ENCODE measurements at places on chromosomes 7 and 10.

DNA sequence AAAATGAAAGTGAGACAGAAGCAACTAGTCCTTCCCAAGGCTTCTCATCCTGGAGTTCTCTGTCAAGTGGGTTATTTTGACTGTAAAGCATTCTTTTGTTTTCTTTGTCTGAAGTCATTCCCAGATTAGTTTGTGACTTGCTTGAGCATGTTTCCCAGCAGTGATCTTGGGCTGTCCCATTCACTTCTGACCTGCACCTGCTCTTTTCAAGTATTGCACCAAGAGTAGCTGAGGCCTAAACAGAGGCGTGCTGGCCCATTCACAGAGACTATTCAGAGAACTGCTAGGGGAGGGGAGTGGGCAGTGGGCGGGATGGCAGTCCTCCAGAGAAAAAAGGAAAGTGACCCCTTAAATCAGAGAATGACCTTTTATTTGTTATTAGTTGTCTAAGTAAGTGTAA is 61.3 kb downstream of the CACNA2D1 start:
- no peaks in the 10 kb centered on the region for H3K36me3 ChIP-seq
- H3K27ac ChIP-seq = no peak overlapping the region
- DNase-seq = no peak
- no peaks in the 10 kb centered on the region for H3K27me3 ChIP-seq

DNA sequence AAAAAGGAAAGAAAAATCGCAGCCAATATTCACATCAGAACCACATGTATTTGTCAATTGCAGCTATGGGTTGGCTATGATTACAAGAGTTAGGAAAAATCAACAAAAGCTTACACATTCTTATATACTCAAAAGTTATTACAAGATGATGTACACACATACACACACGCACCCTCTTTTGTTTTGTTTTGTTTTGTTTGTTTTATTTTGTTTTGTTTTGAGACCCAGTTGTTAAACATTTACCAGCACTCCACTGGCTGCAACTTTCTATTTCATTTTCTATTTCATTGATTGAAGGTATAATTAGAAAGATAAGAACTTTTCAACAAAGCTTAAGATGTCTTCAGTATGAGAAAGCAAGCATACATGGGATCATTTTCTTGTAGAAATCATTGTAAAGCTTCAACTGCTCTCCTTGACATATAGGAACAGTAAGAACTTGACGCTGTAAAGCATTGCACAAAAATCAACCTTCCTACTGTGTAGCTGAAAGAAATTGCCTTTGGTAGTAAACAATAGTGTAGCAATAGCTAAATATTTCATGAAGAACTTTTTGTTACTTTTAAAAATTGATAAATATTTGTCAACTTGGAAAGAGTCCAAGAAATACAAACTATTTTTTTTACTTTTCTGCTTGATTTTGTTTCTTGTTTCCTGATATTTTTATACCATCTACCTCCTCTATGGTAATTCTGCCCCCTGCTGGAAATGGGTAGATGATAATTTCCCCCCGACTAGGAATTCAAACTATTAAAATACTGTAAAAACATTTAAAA is 205.9 kb downstream of the MBL2 start:
- no peaks in the 10 kb centered on the region for H3K27me3 ChIP-seq
- DNase-seq = no peak
- H3K4me1 ChIP-seq = no peaks in the 10 kb centered on the region
- H3K4me3 ChIP-seq = no peak overlapping the region
- no peaks in the 10 kb centered on the region for H3K36me3 ChIP-seq

GRCh38 chr10:132937861-132938260 is 4.5 kb downstream of the CFAP46 start:
- H3K4me1 ChIP-seq = peaks cover 7% of the 10 kb centered on the region
- no peaks in the 10 kb centered on the region for H3K36me3 ChIP-seq
- H3K27ac ChIP-seq = no peak overlapping the region
- no peak for DNase-seq
- peaks cover 7% of the 10 kb centered on the region for H3K27me3 ChIP-seq
- no peak overlapping the region for H3K4me3 ChIP-seq

GRCh38 chr7:18572885-18573284 is 77.3 kb downstream of the HDAC9 start:
- no peak overlapping the region for H3K4me3 ChIP-seq
- no peaks in the 10 kb centered on the region for H3K27me3 ChIP-seq
- H3K4me1 ChIP-seq = no peaks in the 10 kb centered on the region
- no peak overlapping the region for H3K27ac ChIP-seq
- no peaks in the 10 kb centered on the region for H3K36me3 ChIP-seq
- DNase-seq = no peak

GRCh38 chr10:58942724-58943123 is 233.7 kb upstream of the PHYHIPL start:
- DNase-seq = no peak
- no peaks in the 10 kb centered on the region for H3K36me3 ChIP-seq
- no peak overlapping the region for H3K27ac ChIP-seq
- no peaks in the 10 kb centered on the region for H3K4me1 ChIP-seq

GRCh38 chr7:2603044-2603965 is 28.5 kb upstream of the TTYH3 start:
- no peak overlapping the region for H3K4me3 ChIP-seq
- H3K4me1 ChIP-seq = no peaks in the 10 kb centered on the region
- H3K36me3 ChIP-seq = no peaks in the 10 kb centered on the region
- H3K27ac ChIP-seq = no peak overlapping the region
- no peaks in the 10 kb centered on the region for H3K27me3 ChIP-seq

DNA sequence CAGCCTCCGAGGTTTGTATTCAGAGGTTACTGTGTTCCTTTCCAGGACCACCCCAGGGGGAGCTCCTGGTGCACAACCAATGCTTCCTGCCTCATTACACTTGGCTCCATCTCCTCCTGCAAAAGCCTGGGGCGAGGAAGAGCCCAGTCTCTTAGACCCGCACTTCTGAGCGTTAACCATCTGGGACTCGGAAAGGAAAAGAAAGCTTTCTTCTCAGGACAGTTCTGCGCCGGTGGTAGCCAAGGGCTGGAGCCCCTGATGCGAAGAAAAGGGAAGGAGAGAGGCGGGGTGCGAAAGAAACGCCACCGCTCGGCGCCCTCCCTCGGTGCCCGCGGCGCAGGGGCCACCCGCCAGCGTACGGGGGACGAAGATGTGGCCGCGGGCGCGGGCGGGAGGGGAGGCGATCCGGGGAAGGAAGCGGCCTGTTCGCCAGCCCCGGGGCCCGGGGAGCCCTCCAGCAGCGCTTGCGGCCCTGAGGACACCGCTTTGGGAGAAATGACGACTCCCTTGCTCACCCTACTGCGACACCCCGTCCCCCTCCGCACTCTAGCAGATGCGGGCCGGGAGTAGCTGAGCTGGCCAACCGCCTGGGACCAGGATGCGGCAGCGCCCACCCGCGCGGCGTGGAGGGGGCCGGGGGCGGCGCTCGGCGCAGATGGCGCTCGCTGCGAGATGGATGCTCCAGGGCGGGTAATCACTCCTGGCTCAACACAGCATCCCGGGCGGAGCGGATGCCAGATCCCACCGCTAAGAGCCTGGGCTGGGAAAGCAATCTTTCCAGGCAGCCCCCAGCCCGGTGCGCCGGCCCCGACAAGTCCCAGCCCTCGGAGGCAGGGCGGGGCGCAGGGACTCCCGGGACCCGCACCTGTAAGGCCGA is 1.3 kb downstream of the NRCAM start:
- peaks cover 7% of the 10 kb centered on the region for H3K4me1 ChIP-seq
- no peak for DNase-seq
- no peaks in the 10 kb centered on the region for H3K36me3 ChIP-seq
- peak overlapping the region; percentile 39 for H3K4me3 ChIP-seq

GRCh38 chr10:69614130-69614529 is 15.9 kb upstream of the FAM241B start:
- no peak overlapping the region for H3K27ac ChIP-seq
- H3K36me3 ChIP-seq = no peaks in the 10 kb centered on the region
- no peak for DNase-seq
- H3K4me3 ChIP-seq = no peak overlapping the region
- H3K27me3 ChIP-seq = no peaks in the 10 kb centered on the region

DNA sequence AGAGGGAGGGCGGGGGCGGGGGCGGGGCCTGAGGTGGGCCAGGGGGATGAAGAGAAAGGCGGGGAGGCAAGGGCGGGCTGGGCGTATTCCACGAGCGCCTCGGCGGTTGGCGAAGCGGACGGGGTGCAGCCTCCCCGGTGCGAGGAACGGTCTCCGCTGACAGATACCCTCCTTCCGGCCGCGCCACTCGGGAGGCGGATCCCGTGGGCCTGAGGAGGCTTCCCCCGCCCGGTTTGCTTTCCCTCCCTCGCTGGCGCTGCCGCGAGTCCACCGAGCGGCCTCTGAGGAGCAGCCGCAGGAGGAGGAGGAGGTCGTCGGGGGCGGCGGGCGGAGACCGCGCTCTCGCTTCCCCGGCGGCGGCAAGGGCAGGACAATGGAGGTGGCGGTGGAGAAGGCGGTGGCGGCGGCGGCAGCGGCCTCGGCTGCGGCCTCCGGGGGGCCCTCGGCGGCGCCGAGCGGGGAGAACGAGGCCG is at the start of gene TRIM24:
TRIM24 (plus strand) TSS at position 84 of the 473 bp plus-strand sequence; CDS start at position 374, 290 bp downstream.
- H3K36me3 ChIP-seq = no peaks in the 10 kb centered on the region
- no peaks in the 10 kb centered on the region for H3K27me3 ChIP-seq
- peak within 1 kb of the TSS; percentile 85 for H3K27ac ChIP-seq
- H3K4me1 ChIP-seq = no peaks in the 10 kb centered on the region
- H3K4me3 ChIP-seq = peak within 1 kb of the TSS; percentile 66
- no peak for DNase-seq

GRCh38 chr7:151948039-151948438 is 8.2 kb upstream of the GALNTL5 start:
- no peaks in the 10 kb centered on the region for H3K27me3 ChIP-seq
- H3K36me3 ChIP-seq = no peaks in the 10 kb centered on the region
- no peak for DNase-seq
- no peaks in the 10 kb centered on the region for H3K4me1 ChIP-seq
- no peak overlapping the region for H3K4me3 ChIP-seq

DNA sequence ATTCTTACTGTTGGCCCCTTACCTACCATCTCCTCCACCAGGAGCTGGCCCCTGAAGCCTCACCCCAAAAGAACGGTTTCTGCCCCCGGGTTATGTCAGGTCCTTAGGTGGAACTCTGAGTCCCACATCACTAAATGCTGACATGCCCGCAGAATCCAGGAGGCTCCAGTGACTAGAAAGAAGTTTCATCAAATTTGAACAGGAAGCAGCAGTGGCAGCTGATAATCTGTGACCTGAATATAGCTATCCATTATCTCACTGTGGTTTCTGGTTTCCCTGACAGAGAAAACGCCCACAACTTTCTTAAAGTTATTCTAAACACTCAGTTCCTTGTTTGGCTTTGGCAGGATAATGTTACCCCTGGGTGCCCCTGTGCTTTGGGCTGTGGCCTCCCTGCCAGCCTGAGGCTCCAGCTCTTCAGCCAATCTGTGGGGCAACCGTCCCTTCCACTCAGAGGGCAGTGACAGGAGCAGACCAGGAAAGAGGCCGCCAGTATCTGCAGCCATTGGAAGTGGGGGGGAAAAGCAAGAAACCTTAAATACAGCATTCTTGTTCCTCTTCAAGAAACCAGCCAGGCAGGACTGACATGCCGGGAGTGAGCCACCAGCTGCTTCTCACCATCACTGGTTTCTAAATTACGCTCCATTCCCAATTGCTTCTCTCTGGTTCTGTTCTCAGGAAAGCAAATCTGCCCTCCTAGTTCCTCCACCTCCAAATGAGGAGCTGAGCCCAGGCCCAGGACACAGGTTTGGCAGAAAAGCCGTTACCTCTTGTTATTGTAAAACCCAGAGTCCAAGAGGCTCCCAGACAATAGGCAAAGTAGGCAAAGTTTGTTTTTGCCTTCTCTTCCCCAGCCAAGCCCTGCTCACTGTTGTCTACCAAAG is 41.2 kb upstream of the VCL start:
- no peaks in the 10 kb centered on the region for H3K27me3 ChIP-seq
- peak overlapping the region; percentile 63 for H3K27ac ChIP-seq
- H3K4me3 ChIP-seq = peak overlapping the region; percentile 16
- peaks cover 46% of the 10 kb centered on the region for H3K4me1 ChIP-seq
- no peaks in the 10 kb centered on the region for H3K36me3 ChIP-seq

DNA sequence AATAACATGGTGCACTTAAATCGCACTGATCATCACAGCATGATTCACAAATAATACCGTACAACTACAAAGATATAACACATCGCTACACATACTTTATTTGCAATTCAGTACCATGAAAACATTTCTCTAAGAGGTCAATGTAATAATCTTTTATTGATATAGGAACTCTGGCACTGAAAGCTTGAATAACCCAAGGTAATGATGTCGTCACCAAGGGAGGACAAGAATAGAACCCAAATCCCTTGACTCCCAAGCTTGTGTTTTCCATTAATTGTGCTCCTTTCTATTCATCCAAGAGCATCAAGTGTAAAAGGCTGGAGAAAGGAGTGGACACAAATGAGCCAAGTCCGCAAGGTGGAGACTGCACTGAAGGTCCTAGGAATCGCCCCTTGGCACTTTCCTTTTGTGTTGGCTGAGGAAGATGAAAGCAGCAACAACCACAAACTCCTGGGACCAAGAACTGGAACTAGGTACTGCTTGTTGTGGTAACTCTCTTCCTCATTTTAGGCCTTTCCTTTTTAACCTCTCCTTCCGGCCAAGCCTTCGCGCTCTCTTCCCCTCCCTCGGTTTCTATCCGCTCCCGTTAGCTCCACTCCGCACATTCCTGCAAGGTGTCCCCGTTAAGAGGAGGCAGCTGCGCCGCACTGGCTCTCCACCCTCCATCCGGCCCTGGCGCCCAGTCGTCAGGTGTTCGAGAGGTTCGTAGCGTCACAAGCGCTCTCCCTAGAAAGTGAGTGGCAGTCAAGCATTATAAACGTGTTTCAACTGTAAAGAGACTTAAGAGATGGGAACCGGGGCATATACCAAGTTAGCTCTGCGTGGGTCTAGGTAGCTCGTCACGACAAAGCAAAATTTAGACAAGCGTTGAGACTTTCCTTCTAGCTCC is 1.0 kb upstream of the CBLL1 start:
- peak; percentile 38 for DNase-seq
- peak overlapping the region; percentile 79 for H3K4me3 ChIP-seq
- peaks cover 35% of the 10 kb centered on the region for H3K4me1 ChIP-seq
- H3K27me3 ChIP-seq = no peaks in the 10 kb centered on the region
- H3K36me3 ChIP-seq = no peaks in the 10 kb centered on the region

GRCh38 chr10:28561531-28561930 is 28.6 kb downstream of the WAC start:
- H3K4me3 ChIP-seq = no peak overlapping the region
- H3K27me3 ChIP-seq = no peaks in the 10 kb centered on the region
- peaks cover 13% of the 10 kb centered on the region for H3K36me3 ChIP-seq
- no peak overlapping the region for H3K27ac ChIP-seq
- no peak for DNase-seq

- H3K36me3 ChIP-seq = no peaks in the 10 kb centered on the region
- H3K4me3 ChIP-seq = no peak overlapping the region
- no peak overlapping the region for H3K27ac ChIP-seq
- no peaks in the 10 kb centered on the region for H3K27me3 ChIP-seq
Measured at GRCh38 chr10:94645285-94645684, 38.2 kb upstream of the CYP2C18 start.

- H3K27ac ChIP-seq = peak overlapping the region; percentile 51
- no peak for DNase-seq
- peaks cover 11% of the 10 kb centered on the region for H3K4me1 ChIP-seq
- H3K27me3 ChIP-seq = no peaks in the 10 kb centered on the region
Measured at GRCh38 chr7:44768628-44769371, 20.2 kb downstream of the ZMIZ2 start.

- H3K27ac ChIP-seq = no peak overlapping the region
- H3K4me1 ChIP-seq = no peaks in the 10 kb centered on the region
- H3K36me3 ChIP-seq = no peaks in the 10 kb centered on the region
- no peak for DNase-seq
Measured at GRCh38 chr10:96290368-96291133, 13.7 kb upstream of the DNTT start.

All from effector memory CD4-positive, alpha-beta T cell (primary cell).